ENCODE measurements at places on chromosomes 12 and 14.

DNA sequence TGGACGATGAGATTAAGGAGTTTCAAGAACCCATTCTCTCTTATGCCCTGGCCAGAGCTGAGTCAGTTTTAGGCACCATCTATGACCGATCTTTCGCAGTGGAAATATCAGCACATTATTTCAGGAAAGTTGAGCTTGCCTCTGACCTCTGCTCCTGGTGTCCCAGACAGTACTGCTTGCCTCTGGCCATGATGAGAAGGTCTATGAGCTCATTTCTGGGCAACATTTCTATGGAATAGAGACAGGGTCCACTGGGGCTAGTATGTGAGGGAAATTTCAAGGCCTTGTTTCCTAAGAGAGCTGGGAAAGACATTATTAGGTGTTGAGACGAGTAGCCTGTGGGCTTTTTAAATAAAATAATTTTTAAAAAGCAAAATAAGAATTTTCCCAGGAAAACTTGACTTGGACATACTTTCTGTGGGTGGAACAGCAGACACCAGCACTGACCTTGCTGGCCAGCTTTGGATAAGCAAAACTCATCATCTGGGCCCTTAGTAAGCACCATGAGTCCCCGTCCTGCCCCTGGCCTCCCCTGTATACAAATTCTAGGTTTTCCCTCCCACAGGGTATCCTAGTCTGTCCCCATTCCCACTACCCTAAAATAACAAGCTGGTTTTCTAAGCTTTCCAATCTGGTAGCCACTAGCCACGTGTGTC lies 43.4 kb downstream of the DIO2 start:
- DNase-seq: no peak

DNA sequence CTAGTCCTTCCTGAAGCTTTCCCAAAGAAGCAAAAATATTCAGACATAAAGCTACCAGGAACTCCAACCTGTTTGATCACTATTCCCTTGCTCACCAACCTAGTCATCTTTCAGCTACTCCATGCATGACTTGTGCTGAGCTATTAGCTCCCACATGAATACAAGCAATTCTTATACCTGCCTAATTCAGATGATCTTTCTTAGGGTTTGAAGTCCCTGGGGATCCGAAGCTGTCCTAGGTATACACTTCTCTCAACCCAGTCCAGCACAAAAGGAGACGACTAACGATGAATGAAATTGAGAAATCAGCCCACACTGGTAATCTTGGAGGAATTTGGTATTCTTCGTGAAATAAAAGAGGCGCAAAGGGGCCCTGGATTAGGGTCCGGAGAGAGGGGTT lies 631 bp upstream of the PTGR2 start:
- no peak for DNase-seq

DNA sequence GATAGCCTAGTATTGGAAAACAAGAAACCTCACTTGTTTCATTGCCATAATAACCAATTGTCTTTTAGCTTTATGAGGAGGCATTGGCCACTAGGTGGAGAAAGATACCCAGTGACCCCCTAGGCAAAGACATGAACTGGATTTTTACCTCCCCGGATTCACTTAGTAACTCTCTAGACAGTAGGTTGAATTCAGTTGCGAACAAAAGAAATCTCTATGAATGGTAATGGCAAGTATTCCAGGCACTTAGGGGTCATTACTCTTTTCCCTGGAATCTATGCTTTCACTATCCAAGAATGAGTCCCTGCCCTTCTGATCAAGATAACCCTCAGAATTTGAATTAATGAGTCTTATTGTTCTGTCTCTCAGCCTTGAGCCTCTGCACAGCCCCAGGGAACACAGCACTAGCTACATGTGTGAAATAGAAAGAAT lies 29.5 kb upstream of the RHOJ start:
- DNase-seq: peak; percentile 19

DNA sequence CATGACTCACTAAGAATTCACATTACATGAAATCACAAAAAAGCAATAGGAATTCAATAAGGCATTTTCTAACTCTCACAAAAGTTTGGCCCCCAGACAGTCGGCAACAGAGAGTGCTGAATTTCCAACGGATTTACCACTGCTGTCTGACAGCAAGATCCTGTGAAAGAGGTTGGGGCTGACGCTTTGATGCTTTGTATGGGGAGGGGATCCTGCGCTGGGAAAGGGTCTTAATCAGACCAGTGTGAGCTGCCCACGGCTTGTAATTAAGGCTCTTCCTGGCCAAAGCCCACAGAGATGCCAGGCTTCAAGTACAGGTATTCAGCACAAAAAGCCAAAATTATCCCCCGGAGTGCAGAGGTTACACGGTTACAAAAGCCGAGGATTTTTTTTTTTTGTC lies 66.8 kb upstream of the TMCC3 start:
- no peak for DNase-seq

DNA sequence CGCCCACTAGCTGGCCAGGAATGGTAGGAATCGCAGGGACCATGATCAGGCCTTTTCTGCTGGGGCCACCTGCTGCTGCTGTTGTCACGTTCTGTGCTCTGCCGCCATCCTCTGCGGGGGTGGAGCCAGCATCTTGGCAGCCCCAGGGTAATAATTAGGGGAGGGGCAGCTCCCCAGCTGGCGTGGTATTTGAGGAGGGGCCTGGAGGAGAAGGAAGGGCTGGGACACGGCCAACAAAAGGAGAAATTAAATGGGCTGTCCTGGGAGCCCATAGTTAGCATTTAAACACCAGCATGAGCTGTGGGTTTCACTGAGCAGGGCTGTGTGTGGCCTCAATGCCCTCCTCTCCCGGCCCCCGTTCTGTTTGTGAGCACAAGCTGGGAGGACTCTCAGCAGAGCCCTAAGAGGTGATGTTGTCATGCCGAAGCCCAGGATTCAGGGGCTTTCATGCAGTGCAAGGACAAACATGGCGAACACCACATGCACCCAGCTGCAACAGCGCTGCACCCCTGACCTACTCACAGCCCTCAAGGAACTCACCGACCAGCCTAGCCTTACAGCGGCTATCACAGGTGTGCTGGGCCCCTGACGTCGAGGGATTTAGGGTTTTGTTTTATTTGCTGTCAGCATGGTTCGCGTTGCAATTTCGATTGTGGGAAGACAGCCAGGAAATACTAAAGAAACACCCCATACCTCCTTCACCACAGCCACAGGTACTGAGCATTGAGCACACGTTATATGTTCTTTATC lies 324.3 kb downstream of the CACNA1C start:
- peak; percentile 32 for DNase-seq

DNA sequence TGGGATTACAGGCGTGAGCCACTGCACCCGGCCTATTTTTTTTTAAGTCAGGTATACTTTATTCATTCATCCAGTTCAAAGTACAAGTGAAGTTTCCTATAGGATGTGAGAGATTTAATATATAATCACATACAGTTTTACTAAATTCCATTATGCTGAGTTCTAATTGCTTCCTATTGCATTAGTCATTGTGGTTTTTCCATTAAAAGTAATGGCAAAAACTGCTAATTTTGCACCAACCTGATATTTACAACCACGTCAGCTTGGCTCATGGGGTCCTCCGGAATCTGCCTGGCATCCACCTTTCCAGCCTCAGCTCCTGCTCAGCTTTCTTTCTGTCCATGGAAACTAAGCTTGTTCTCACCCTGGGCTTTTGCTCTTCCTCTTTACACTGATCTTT lies 67.0 kb upstream of the CSRP2 start:
- no peak for DNase-seq

GRCh38 chr14:100307766-100308426 lies 1.7 kb upstream of the SLC25A29 start:
- no peak for DNase-seq

- no peak for DNase-seq
These were observed 32.1 kb downstream of the BAZ1A start for GRCh38 chr14:34843011-34843554.

GRCh38 chr12:40106202-40106533 lies 287 bp upstream of the SLC2A13 start:
- DNase-seq: peak; percentile 20

- DNase-seq: peak; percentile 26
These were observed 197.0 kb downstream of the DAD1 start for GRCh38 chr14:22391908-22392565.

DNA sequence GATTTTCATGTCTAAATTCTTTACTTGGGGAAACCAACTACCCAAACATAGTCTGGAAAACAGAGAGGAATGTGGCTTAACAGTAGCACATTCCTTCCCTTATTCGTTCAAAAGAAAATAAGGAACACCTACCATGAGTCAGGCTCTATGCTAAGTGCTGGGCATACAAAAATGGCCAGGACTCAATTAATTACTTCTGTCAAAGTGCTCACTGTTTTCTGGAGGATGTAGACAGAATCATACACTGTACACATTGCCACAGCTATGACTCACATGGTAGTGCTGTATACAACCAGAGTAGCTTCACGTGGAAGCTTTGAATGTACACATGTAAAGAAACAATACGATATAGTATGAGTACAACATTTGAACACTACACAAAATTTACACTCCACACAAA lies 50.1 kb downstream of the SLC25A21 start:
- DNase-seq: peak; percentile 33

DNA sequence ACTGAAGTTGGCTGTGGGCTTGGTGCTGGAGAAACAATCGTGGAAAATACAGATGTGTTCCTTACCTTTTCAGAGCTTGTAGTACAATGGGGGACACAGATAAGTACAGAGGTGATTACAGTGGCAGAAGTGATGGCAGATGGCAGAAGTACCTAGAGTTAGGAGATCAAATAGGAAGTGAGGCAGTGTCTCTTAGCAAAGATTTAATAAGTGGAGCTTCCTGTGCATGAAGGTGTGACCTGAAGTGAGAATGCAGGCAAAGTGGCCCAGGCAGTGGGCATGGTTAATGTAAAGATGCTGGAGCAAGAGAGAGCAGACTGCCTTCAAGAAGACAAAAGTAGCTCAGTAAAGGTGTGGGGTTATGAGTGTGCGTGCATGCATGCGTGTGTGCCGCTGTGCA lies 16.0 kb downstream of the LRRK2 start:
- no peak for DNase-seq

- DNase-seq: no peak
These were observed 23.3 kb downstream of the MDM2 start for GRCh38 chr12:68831272-68831671.

GRCh38 chr12:12976366-12976765 lies 23.7 kb downstream of the HEBP1 start:
- no peak for DNase-seq

DNA sequence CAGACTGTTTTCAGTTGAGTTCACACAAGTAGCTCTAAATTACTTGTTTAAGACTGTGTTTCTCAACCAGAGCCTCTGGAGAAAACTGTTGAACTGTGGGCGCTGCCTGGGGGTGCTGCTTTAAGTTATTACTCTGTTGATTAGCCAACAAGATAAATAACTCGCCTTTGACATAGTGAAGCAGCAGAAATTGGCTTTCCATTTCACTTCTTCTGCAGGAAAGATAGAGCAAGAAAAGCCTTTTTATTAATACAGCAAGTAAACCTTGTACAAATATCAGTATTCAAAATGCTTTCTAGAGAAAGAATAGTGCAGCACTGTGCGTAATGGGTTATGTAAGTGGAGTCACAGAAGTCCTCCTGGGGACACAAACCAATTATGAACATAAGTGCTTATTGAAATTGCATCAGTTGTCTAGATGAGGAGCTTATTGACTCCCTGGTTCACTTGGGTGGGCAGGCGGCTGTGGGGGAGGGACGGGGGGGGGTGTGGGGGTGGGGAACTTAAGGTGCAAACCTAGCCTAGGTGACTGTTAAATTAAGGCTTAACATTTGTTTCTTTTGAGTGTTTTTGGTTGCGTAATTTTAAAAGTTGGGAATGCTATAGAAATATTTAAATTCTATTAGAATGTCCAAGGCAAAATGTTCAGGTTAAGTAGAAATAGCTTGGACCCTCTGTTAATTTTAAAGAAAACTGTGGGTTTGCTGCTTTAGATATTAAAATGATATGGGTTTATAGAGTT lies 6.3 kb downstream of the FRS2 start:
- no peak for DNase-seq

GRCh38 chr14:87628780-87629179 lies 364.2 kb downstream of the GALC start:
- DNase-seq: no peak

DNA sequence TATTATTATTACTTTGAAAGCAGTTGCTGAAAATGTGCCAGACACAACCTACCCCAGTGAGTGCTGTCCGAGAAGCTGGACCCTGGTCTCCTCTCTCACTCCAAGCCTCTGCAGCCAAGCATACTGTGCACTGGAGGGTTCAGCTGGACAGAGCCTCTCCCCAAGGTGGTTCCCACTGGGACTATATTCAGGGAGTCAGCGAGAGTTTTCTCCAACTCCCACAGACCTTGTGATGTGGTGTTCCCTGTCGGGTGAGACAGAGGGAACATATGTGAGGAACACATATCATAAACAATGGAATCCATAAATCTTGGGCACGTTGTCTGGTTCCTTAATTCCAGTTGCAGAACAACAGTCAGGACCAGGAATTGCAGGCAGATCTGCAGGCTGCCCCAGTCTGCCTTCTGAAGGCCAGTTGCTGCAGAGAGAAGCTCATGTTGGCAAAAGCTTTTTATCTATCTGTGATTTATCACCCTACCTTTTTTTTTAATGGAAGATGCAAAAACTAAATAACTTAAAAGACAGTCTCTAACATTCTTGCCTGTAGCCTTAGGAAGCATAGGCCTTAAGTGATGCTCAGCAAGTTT lies 619.8 kb upstream of the TBX3 start:
- DNase-seq: no peak

DNA sequence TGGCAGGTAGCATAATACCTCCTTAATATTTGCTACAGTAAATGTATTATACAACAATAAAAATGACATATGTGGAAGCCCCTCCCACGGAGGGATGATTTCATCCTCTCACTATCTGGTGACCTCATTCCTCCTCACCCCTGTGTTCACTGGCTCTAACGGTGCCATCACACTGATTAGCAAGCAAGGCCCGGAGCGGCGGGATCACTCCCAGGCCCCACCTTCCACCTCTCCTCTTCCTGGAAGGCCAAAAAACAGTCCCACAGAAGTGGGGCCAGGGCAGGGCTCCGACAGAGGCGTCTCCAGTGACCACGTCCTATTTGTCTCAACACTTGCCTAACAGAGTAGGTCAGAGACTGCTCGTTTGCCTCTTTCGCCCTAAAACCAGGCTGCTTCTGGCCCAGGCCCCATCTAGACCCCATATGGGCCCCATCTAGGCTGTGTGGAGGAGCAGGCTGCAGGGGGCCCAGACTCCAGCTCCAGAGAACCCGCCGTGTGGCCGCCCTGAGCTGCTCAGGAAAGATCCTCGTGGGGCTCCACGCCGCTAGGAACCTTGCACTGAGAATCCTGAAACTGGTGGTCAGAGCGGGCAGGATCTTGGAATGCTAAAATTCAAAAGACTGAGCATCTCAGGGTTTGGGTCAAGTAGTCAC lies 3.7 kb downstream of the SELPLG start:
- peak; percentile 50 for DNase-seq

GRCh38 chr14:89708982-89709625 lies 245.4 kb downstream of the EFCAB11 start:
- no peak for DNase-seq

GRCh38 chr12:119374635-119375034 lies 40.1 kb downstream of the CCDC60 start:
- no peak for DNase-seq

DNA sequence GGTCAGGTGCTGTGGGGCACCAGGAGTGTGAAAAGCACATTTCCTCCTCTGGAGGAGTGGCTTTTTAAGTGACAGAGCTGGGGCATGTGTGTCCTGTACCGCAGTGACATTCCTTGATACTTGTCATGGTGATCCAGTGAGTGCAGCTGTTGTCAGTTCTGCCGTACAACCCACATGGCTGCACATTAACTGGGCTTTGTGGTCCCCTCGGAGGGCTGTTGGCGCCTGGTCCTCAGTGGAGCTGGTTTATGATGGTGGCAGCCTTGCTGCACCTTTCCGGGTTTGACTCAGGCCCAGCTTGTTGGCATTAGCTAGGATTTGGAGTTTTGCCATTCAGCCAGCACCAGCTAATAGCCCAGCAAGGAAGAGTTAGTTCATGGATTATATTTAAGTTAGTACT lies 77.0 kb downstream of the SLC25A47 start:
- DNase-seq: peak; percentile 13
